ENCODE measurements at places on chromosomes 7 and 10. TPM values are rescaled to one million over a fixed set of nuclear protein-coding genes. Genes with fewer than 3 reads are reported as not detected.

Gene STEAP2
- not detected for total RNA-seq

Gene METTL27
- total RNA-seq: 1.7 TPM

Gene SPDYE2B
- not detected for total RNA-seq

DNA sequence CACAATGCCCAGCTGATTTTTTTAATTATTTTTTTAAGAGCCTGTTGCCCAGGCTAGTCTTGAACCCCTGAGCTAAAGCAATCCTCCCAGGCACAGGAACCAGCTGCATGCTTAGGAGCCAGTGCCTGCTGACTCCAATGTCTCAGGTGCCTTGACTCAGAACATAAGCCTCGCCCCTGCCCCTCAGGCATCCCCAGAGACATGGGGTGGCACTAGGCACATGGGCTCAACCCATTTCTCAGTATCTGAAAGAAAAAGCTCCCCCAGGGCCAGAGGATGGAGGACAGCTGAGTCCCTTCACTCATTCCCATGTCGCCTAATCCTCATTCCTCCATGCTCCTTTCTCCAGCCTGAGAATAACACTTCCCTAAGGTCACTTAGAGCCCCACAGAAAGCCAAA lies 39.1 kb downstream of the KCNH2 start:
- H3K27ac ChIP-seq: no peak overlapping the region
- peaks cover 9% of the 10 kb centered on the region for H3K4me1 ChIP-seq
- H3K36me3 ChIP-seq: no peaks in the 10 kb centered on the region
- no peak for DNase-seq
- H3K4me3 ChIP-seq: no peak overlapping the region
- H3K27me3 ChIP-seq: peaks cover 20% of the 10 kb centered on the region

DNA sequence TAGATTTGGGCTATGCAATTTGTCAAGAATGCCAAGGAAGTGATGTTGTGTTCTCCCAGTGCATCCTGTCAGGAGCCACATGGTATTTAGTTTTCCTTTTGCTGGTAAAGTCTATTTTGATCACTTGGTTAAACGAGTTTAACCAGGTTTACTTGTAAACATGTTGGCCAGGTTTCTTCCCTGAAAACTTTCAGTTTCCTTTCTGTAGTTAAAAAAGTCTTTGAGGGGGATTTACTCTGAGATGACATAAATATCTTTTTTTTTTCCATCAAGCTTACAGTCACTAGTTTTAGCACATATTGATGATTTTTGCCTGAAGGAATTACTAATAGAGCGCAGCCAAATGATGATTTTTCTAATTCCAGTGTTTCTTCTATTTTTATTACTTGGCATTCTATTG lies 320.5 kb downstream of the PHF14 start:
- H3K27me3 ChIP-seq: no peaks in the 10 kb centered on the region
- no peak overlapping the region for H3K27ac ChIP-seq
- peaks cover 21% of the 10 kb centered on the region for H3K4me1 ChIP-seq
- H3K36me3 ChIP-seq: no peaks in the 10 kb centered on the region
- no peak overlapping the region for H3K4me3 ChIP-seq

Data from chondrocyte (in vitro differentiated cells).